ENCODE measurements at places on chromosomes 7 and 10.

- no peak for DNase-seq
Measured at GRCh38 chr7:140982508-140982907, 32.2 kb downstream of the MRPS33 start.

DNA sequence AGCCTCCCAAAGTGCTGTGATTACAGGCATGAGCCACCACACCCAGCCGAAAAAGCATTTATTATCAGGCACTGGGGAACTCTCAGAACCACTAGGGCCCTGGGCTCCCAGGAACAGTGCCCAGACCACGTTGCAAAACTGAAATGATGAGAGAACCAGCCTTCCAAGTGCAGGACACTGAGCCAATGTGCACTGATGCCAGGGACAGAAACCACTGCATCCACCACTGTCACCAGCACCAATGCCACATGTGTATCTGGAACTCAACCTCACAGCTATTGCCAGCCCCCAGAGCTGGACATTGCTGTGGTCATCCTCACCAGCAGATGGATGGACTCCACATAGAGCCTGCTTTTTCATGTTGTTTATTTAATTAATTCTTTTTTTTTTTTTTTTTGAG is 28.2 kb upstream of the TPST1 start:
- DNase-seq, result no peak

DNA sequence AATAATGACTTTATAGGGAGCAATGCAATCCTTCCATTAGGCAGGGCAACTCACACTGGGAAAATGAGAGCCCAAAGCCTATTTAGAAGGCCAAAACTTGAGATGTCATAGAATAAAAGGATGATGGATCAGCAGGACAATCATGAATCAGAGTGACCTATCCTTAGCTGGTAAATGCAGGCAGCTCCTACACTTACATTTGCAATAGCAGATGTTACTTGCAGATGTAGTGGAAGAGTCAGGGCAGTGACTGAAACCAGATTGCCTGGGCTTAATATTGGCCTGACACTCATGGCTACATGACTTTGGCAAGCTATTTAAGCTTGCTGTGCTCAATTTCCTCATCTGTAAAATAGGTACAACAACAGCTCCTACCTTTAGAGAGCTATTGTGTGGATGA is 98.7 kb downstream of the PRTFDC1 start:
- no peak for DNase-seq

DNA sequence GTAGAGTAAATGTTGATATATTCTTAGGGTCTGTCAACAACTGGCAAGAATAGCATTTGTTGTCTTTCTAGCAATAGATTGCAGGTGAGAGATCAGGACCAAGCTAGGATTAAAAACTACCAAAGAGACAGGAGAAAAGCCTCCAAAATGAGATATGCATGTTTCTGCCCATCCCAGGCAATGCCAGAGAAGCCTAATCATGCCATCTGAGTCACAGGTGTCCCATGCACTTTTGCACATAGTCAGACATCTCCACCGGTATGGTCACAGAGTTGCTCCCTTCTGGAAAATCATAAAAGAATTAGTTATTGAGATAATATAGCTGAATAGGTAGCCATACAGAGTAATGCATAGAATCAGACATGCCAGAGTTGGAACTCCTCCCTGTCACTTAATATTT is 50.6 kb downstream of the PDK4 start:
- no peak for DNase-seq

GRCh38 chr7:44772440-44772839 is 23.8 kb downstream of the ZMIZ2 start:
- no peak for DNase-seq

DNA sequence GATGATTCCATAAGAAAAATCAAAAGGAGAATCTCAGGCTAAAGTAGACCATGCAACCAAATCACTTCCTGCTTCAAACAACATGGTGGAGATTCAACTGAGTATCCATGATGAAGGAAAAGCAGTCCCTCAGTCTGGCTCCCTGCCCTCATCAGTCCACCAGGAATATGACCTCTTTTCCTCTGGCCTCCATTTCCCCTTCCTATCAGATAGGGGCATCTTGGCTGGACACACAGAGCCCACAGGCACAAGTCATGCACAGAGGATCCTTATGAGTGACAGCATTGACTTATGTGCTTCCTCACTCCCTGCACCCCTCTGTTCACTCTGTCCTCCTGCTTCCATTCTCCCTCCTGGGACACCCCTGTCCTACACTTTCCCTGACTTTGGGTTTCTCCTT is 16.8 kb downstream of the PIP start:
- DNase-seq, result no peak

DNA sequence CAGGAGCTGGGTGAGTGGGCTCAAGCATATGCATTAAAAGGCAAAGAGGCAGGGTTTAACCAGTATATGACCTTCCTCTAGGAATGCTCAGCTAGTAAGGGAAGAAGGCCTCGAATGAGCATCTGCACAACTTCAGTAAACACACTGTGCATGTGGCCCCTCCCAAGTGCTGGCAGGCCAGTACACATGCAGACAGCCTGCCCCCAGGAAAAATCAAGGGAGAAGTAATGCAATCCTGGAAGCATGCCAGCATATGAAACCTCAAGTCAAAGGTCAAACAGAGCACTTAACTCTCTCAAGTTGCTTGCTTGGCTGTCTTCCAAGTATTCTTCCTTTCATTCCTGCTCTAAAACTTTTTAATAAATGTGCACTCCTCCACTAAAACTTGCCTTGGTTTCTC is 208.4 kb downstream of the ACTR3B start:
- peak; percentile 5 for DNase-seq

Measured in NCI-H524 (cell line).